ENCODE measurements at places on chromosomes 16 and 17. TPM values are rescaled to one million over a fixed set of nuclear protein-coding genes. Genes with fewer than 3 reads are reported as not detected.

Gene VMO1
- total RNA-seq, result not detected

- no peak for DNase-seq
- no peaks in the 10 kb centered on the region for H3K4me1 ChIP-seq
Measured at GRCh38 chr17:34865716-34866115, 95.5 kb downstream of the CCT6B start.

GRCh38 chr16:8951447-8952280, 12.0 kb downstream of the USP7 start:
- H3K4me1 ChIP-seq, result peaks cover 56% of the 10 kb centered on the region
- no peaks in the 10 kb centered on the region for H3K27me3 ChIP-seq
- no peaks in the 10 kb centered on the region for H3K36me3 ChIP-seq
- H3K4me3 ChIP-seq, result no peak overlapping the region

Gene PMM2
- total RNA-seq, result 45.1 TPM

- no peaks in the 10 kb centered on the region for H3K36me3 ChIP-seq
- DNase-seq, result no peak
Measured at GRCh38 chr16:65394281-65394680, 272.4 kb upstream of the CDH11 start.

Gene KCTD19
- 0.31 TPM for total RNA-seq

DNA sequence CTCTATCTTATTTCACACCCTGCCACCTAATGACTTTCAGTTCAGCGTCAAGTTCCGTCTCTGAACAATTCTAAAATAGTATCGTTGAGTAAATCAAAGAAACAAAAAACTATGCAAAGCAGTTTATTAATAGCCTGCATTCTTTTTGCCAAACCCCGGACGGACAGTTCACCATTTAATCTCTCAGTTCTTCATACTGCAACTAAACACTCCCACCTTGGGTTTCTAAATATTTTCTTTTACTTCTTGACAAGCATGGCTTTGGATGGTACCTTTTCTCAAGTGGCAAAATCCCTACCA, 1.2 kb downstream of the MYH11 start:
- H3K36me3 ChIP-seq, result no peaks in the 10 kb centered on the region
- H3K27me3 ChIP-seq, result peaks cover 45% of the 10 kb centered on the region
- no peak for DNase-seq

Gene NOG
- total RNA-seq, result 0.89 TPM

GRCh38 chr16:8996891-8997290, 33.2 kb upstream of the USP7 start:
- peaks cover 4% of the 10 kb centered on the region for H3K4me1 ChIP-seq
- DNase-seq, result peak; percentile 54
- no peaks in the 10 kb centered on the region for H3K36me3 ChIP-seq
- H3K4me3 ChIP-seq, result no peak overlapping the region
- H3K27ac ChIP-seq, result no peak overlapping the region
- no peaks in the 10 kb centered on the region for H3K27me3 ChIP-seq

- H3K4me1 ChIP-seq, result peaks cover 18% of the 10 kb centered on the region
- no peak overlapping the region for H3K4me3 ChIP-seq
- H3K36me3 ChIP-seq, result no peaks in the 10 kb centered on the region
- no peaks in the 10 kb centered on the region for H3K27me3 ChIP-seq
Measured at GRCh38 chr16:19967561-19967960, 82.9 kb upstream of the GPRC5B start.

DNA sequence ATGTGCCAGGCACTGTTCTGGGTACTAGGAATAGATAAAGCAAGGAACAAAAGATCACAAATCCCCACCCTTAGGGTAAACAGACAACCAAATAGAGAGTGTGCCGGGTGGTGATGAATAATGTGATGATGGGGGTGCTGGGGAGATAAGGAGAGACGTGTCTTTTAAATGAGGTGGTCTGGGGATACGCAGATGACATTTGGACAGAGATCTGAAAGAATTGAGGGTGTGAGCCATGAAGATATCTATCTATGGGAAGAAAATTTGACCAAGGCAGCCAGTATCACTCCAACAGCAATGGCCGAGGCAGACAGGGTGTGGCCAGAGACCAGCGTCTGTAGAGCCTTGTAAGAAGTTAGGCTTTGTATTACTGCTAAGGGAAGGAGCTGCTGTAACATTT, 165.3 kb downstream of the MRTFB start:
- H3K27ac ChIP-seq, result no peak overlapping the region
- H3K36me3 ChIP-seq, result peaks cover 6% of the 10 kb centered on the region
- DNase-seq, result no peak
- no peaks in the 10 kb centered on the region for H3K4me1 ChIP-seq
- H3K27me3 ChIP-seq, result no peaks in the 10 kb centered on the region

Gene TBC1D3I
- not detected for total RNA-seq

Gene RCVRN
- not detected for total RNA-seq

DNA sequence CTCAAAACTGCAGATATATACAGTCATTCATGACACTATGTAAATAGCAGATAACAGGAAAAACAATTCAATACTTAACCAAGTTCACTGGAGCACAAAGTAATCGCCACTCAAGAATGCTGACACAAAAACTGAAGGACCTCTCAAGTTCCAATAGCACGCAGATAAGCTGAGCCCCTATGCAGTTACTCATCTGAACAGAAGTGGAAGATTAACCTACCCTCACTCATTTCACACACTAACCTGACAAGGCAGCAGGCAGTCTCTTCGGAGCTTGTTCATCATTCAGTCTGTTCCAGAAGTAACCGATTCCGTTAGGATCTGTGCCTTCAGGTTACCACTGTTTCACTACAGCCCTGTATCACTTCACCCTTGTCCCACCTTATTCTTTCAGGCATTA, 6.0 kb downstream of the HELZ start:
- H3K27ac ChIP-seq, result no peak overlapping the region
- DNase-seq, result no peak
- H3K4me1 ChIP-seq, result peaks cover 8% of the 10 kb centered on the region
